ENCODE measurements at places on chromosomes 3 and 15.

DNA sequence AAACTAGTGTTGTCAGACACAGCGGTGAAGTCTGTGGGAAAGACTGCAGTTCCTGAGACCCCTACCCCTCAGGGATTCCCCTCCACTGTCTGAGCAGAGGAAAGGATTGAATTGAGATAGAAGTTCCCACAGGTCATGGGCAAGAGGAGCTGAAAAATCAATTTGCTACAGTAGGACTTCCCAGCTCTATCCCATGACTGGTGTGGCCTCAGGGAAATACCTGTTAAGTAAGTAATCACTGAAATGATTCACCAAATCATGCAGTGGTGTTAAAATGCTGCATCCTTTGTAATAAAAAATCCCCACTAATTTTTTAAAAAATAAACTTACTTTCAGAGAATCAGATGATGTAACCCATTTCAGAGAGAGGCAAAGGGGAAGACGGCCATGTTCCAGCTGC lies 45.0 kb upstream of the SPRED1 start:
- DNase-seq: no peak

- DNase-seq: no peak
These were observed 10.3 kb downstream of the FAM227B start for GRCh38 chr15:49610157-49610918.

DNA sequence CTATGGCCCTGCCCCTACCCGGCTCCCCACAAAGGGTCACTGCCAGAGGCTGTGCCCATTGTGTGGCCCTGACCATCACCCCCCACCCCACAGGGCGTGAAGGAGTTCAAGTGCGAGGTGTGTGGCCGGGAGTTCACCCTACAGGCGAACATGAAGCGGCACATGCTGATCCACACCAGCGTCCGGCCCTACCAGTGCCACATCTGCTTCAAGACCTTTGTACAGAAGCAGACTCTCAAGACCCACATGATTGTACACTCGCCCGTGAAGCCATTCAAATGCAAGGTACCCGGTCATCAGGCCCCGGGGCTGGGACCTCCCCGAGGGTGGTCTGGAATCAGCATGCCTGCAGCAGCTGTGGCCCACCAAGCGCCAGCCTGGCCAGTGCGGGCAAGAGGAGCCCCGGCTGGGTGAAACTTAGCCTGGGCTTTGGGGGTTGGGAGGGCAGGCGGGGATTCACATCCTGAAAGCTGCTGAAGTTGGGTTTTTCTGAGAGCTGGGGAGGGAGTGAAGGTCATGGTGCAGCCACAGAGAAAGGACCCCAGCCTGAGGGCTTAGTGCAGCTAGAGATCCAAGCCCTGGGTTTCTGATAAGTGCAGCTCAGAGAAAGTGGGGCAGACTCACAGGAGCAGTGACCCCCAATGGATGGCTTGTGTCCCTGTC lies 29.2 kb downstream of the IDH2 start:
- no peak for DNase-seq

- DNase-seq: no peak
These were observed 1.0 kb upstream of the UBL7 start for GRCh38 chr15:74461847-74462511.

GRCh38 chr15:91854639-91854990 lies 1.1 kb downstream of the SLCO3A1 start:
- DNase-seq: peak; percentile 79
